ENCODE measurements at places on chromosomes 3 and 15.

- no peak for DNase-seq
These were observed 235.8 kb downstream of the SUCLG2 start for GRCh38 chr3:67418426-67419217.

GRCh38 chr15:93617443-93617842 is 528.4 kb upstream of the RGMA start:
- no peak for DNase-seq

- DNase-seq, result no peak
These were observed 141.8 kb upstream of the CFAP20DC start for GRCh38 chr3:59191651-59192050.

GRCh38 chr15:76075046-76075445 is 15.3 kb downstream of the TMEM266 start:
- DNase-seq, result no peak

DNA sequence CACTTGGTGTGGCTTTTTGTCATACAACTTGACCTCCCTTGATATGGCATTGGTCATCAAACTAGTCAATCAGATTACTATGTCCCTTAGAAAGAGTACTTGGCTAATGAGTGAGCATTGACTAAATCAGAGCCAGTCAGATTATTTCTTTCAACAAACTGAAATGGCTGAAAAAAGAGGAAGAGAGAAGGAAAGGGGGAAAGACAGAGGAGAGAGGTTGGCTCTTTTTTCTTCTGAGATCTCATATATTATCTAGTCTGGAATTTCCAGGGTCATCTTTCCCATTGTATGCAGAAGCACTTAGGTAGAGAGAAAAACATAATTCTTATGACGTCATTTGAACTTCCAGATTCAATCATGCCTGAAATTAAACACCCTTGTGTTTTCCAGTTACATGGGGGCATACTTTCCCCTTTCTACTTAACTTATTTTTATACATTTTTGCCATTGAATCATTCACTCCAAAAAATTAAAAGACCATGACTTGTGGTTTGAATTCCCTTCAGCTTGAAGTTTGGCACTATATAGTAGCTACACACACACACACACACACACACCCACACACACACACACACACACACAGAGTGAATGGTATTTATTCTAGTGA is 387.8 kb downstream of the LSAMP start:
- no peak for DNase-seq

DNA sequence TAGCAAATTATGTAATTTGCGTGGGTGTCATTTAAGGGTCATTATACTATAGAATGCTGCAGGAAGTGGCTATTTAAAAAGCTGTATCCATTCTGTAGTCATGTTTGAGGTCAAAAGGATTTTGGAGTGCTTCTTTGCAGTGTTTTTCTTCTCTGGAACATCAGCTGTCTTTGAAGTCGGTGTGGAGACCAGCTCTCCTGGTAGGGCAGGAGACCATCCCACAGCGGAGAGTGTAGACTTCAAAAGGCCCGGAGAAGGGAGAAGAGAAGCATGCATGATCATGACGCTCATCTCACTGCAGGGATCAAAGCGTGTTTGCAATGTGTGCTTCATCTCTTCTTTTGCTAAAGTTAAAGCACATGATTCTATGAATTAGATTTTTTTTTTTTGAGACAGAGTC is 19.9 kb downstream of the PXK start:
- DNase-seq, result no peak
